Stimulated activated CD8-positive, alpha-beta memory T cell treated with anti-CD3 and anti-CD28 coated beads, Interleukin-12 subunit alpha, Interleukin-12 subunit beta, amount 100 ng/mL, for 1 hour (primary cell): ENCODE measurements at places on chromosomes 11 and 22.

DNA sequence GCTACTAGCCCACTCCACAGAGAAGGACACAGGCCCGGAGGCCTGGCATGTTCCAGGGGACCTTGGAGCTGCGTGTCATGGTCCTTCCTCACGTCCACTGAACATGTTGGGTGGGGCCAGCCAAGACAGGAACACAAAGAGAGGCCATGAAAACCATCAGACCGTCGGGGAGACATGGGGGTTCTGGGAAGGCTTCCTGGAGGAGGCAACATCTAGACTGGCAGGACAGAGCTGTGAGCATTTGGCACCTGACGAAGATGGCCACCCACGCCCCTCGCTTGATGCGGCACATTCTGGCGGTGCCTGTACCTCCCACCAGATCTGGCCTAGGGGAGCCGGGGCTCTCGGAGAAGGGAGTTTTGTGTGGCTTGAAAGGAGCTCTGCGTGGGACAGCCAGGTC lies 24.7 kb upstream of the ARHGAP8 start:
- no peak for DNase-seq

GRCh38 chr22:34798605-34799004 lies 267.4 kb upstream of the ISX start:
- no peak for DNase-seq

DNA sequence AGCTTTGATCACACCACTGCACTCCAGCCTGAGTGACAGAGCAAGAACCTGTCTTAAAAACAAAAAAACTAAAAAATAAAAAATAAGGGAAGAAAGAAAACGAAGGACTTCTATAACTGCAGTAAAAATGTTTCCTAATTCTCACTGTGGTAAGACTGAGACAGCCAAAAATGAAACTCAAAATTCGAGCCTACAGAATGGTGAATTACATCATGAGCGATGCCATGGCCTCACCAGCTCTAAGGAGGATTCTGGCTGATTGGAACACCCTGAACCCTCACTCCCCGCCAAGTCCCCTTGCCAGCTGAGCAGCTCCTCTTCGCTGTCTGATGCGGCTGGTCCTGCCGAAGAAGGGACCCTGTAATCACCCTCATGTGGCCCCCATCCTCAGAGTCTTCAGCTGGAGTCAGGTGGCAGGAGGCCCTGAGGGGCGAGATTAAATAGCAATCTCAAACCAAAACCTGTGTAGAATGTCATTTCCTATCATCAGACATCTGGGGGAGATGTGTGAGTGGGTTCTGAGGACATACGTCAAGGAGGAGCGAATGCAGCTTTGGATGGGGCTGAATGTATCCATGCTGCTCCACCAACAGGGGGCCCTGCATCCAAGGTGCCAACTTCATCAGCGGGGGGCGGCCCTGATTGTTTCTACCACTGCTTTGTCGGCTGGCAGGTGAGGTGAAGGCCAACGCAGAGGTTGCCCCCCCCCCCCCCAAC lies 29.2 kb downstream of the PDGFB start:
- DNase-seq = no peak

DNA sequence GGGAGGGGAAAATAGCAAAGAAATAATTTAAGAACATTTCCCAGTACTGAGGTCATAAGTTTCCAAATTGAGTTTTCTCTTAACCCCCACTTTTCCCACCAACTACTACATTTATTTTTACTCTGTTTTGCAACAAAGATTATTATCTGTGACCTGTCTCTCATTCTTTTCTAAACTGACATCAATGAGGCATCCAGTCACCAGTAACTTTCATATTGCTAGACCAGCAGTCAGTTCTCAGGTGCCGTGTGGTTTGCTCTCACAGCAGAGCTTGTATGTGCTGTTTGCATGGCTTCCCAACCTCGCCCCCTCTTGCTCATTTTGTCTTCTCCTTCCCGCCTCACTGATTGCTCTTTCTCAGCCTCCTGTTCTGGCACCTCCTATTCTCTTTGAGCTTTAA lies 1091.3 kb downstream of the TBC1D22A start:
- no peak for DNase-seq

DNA sequence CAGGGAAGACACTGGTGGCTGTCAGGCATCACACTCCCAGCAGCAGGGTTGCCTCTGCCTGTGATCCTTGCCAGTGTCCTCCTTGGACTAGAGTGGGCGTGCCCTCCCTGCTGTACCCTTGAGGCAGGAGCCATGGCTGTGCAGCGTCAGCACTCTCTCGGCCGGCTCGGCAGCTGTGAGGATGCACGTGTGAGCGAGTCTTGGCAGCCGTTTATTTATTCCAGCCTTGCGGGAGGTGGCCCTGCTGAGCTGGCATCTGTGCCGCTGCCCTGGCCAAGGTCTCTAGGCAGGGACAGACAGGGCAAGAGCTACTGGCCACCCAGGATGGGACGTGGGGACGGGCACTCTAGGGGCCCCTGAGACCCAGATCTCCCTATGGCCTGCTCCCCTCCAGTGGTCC lies 33.9 kb downstream of the TSPAN4 start:
- DNase-seq = no peak

- DNase-seq = no peak
Measured at GRCh38 chr11:71450939-71451338, 2.1 kb upstream of the NADSYN1 start.

GRCh38 chr22:39959640-39960447 lies at the start of gene TMA7B:
TMA7B (plus strand) TSS chr22:39960397; CDS start chr22:39964375, 3,978 bp downstream.
- no peak for DNase-seq

DNA sequence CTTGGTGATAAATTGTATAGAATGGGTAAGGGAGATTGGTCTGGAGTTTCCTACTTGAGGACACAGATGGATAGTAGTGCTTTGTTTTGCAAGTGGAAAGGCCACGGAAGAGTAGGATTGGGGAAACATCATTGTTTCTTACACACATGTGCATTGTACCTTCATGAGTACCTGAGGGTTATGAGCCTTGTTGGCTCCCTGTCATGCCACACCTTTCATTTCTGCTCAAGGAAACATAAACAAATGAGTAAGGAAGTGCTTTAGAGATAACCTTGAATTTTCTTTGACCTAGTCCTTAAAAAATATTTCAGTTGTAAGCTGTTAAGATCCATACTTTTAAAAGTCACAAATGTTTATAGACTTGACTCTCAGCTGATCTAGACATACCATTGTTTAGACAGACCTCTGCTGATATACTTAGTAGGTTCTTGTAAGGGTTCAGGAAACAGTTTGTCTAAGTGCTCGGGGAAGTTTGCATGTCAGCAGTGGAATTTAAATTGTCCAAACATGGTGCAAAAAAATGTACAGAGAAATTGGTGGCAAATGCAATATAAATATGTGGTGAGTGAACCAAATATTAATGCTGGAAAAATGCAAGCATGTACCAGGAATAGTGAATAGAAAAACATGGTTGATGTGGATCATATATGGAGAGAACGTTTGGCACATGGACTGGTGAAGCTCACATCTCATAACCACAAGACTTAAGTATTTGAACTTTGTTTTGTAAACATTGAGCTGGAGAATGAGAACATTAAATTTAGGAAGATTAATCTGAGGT lies 40.9 kb downstream of the GAS2 start:
- DNase-seq = no peak

DNA sequence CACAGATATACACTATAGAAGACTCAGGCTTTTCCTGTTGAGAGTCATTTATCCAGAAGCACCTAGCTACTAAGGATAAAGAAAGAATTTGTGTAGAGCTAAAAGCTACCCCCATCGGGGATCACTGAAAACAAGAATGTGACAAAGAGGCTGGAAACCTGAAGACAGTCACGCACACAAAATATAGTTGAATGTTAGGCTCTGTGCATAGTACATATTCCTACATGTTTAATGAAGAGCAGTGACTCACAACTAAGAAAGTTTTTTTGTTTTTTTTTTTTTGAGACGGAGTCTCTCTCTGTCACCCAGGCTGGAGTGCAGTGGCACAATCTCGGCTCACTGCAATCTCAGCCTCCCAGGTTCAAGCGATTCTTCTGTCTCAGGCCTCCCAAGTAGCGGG lies 8.4 kb downstream of the OR10V1 start:
- no peak for DNase-seq

GRCh38 chr11:61337706-61338470 lies 4.9 kb downstream of the TKFC start:
- DNase-seq = no peak

- no peak for DNase-seq
Measured at GRCh38 chr11:57303280-57303989, 21.3 kb downstream of the TNKS1BP1 start.

DNA sequence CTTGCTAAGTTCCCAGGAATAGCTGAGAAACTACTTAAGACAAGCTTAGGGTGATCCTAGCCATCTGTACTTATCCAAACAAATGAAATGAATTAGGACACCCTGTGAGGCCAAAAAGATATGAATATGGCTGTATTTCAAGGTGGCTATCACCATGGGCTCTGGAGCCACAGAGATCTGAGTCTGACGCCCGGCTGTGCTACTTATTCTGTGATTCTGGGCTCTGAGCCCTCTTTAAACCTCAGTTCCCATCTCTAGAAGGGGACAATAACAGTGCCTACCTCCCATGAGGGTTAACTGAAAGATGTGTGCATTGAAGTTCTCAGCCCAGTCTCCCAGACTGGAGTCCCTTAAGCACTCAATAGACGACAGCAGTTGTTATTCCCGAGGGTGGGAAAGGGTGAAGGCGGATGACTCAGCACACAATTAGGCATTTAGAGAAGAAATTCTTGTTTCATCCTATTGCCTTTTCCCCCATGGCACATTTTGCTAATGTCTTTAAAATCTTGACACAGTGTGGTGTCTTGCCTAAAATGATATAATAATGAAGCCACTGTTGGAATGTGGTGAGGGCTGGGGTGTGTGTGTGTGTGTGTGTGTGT lies 132.5 kb downstream of the ADAMTS15 start:
- DNase-seq = no peak

DNA sequence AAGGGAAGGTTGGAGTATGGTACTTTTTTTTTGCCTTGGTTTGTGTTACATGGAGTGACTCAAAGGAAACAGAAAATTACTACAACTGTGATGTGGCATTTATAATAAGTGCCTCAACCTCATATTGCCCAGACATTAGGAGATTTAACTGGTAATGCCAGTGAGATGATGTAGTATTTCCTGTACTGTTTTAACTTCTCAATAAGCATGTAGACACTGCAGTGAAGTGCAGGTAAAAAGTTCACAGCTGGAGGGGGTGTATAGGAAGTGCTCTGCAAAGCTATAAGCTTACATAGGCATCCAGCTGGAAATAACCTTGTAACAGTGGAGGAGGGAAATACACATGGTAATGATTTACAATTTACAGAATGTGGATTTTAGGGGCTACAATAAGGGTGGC lies 138.2 kb upstream of the MTMR2 start:
- DNase-seq = no peak

GRCh38 chr22:30183271-30183670 lies 63.3 kb downstream of the LIF start:
- DNase-seq = no peak

DNA sequence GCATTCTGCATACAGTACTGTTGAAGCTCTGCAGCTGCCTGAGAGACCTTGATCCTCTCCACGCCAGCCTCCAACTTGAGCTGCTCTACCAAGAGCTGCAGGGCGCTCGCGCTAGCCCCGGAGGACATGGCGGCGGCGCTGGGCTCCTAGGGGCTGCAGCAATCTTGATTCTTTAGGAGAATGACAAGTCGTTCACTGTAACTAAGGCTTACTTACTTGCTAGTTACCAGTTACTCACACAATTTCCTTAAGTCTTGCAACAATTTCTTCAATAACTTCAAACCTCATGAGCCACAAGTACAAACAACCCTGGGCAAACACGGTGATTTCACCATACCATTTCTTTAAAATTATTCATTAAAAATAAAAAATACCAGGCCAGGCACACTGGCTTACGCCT lies 21.9 kb downstream of the SBF2 start:
- no peak for DNase-seq

DNA sequence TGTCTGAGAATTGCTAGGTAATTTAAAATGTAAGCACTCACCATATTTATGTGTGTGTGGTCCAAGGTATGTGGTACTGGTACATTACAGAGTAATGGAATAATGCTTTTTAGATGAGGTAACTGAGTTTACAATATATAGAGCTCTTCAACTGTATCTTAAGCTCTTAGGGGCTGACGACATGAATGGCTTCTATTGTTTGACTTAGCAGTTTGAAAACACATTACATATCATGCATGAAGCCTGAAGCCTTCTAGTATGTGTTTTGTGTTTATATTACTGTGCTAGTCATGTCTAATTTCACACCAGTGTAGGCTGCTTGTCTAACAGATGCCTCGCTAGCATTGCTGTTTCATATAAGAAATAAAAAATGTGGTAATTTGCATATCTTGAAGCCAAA lies 37.2 kb downstream of the GAS2 start:
- no peak for DNase-seq

DNA sequence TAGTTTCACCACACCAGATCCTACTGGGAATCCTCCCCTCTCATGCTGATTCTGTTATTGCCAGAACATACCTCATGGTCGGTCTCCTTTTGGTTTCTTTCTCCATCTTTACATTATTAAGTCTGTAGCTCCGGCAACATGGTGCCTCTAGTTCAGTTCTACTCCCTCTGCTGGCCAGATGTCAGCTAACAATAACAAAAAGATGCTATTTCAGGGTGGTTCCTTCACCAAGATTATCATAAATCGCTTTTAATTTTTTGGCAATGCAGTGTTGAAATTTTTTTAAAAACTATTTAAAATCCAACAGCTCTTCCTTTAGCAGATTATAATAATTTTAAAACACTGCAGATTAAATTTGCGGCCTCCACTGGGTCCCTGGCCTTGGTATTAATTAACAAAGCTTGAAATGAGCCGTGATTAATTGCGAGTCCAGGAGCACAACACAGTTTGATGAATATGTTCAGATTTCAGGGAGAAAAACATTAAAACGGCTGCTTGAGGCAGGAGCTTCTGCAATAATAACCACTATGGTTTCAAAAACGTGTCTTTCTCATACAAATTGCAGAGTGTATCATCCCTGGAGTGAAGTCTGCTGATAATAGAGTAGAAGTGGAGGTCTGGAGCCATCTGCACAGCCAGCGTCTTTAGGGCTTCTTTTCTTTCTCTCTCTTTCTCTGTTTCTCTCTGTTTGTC lies 492.9 kb upstream of the KIRREL3 start:
- DNase-seq = no peak

DNA sequence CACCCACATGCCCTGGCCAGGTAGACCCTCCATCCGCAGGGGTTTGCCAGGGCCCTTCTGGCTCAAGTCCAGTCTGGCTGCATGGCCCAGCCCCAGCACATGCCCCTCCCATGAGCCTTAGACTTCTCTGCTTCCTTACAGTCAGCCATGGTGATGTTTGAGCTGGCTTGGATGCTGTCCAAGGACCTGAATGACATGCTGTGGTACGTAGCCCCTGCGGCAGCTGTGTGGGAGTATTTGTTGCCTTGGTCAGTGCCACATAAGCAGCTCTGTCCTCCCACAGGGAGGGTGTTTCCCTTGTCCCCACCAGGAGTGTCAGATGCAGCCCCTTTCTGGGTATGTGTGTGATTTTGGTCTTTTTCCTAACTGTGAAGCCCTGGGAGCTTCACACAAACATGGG lies 17.5 kb downstream of the CDC45 start:
- DNase-seq = no peak

DNA sequence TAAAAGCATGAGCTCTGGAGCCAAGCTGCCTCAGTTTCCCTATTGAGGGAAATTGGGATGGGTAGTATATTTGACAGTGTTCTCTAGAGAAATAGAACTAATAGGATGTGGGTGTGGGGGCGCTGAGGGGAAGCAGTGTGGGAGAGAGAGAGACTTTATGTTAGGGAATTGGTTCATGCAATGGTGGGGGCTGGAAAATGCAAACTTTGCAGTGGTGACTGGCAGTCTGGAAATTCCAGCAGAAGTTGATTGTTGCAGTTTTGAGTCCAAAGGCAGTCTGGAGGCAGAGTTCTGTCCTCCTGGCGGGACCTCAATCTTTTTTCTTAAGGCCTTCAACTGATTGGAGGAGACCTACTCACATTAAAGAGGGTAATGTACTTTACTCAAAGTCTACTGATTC lies 59.4 kb upstream of the SYT13 start:
- no peak for DNase-seq

GRCh38 chr11:130721736-130722135 lies 194.5 kb downstream of the SNX19 start:
- no peak for DNase-seq
